Head of caudate nucleus (tissue), 42 donors: ENCODE measurements at places on chromosomes 5 and 9.

DNA sequence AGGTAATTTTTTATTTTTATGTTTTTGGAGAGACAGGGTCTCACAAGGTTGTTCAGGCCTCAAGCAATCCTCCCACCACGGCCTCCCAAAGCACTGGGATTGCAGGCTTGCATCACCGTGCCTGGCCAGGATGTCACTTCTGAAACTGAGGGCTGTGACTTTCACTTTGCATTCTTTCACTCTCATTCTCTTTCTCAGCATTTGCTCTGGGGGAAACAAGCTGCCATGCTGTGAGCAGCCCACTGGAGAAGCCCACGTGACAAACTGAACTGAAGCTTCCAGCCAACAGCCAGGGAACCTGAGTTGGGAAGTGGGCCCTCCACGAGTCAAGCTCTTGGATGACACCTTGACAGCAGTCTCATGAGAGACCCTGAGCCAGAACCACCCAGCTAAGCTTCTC lies 109.4 kb downstream of the C5orf15 start:
- DNase-seq, result no peak

- DNase-seq, result no peak
These were observed 9.7 kb downstream of the SCAI start for GRCh38 chr9:125133403-125134329.

- no peak for DNase-seq
These were observed 132.1 kb downstream of the CDH18 start for GRCh38 chr5:19855931-19856330.

GRCh38 chr9:14312719-14313377 lies 1.1 kb downstream of the NFIB start:
- peak; percentile 30 for DNase-seq

DNA sequence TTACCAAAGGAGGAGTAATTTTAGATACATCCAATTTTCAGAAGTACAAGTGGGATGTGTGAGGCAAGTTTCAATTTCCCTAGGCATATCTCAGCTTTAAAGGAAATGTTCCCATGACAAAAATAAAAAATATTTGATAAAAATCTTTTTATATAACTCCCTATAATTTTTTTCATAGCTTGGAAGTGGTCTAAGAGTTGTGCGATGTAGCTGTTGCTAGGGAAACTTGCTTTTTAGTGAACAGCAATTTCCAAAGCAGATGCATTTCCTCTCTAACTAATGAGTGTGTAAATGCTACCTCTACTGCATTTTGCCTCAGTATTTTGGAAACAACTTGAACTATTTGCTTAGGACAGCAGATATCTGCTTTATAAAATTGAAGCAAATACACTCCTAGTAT lies 39.6 kb downstream of the MACIR start:
- DNase-seq, result no peak

DNA sequence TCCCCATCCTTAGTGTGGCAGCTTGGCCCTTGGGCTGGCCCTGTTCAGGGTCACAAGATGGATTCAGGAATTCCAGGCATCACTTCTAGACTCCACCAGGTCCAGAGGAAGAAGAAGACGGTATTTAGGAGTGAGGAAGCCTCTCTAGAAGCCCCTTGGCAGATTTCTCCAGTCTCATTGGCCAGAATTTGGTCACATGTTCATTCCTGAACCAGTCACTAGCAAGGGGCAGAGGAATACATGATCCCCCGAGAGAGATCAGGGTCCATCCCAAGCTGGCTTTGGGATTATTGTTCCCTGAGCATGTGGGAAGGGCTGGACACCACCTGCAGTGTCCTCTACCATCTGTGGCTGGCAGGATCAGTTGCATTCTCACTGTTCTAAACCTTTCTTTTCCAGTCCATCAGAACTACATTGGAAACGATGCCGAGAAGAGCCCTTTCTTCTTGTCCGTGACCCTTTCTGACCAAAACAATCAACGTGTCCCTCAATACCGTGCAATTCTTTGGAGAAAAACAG lies 48.5 kb downstream of the GARNL3 start:
- no peak for DNase-seq

DNA sequence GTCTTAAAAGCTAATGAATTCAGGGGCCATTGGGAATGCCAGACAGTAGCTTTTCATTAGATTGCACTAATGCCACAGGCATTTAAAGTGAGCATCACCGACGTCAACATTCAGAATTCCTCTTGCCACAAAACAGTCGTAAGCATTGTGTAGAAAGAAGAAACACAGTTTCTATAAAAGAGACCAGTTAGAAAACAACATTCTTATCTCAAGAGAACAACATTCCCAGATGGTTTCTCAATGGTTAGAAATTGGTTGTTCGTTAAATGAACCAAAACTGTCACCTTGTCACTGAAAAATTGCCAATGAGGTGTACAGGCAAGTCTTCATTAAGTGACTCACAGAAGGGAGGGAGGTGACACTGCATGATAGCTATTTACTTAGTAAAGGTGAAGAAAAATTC lies 401.6 kb upstream of the PRR16 start:
- no peak for DNase-seq

DNA sequence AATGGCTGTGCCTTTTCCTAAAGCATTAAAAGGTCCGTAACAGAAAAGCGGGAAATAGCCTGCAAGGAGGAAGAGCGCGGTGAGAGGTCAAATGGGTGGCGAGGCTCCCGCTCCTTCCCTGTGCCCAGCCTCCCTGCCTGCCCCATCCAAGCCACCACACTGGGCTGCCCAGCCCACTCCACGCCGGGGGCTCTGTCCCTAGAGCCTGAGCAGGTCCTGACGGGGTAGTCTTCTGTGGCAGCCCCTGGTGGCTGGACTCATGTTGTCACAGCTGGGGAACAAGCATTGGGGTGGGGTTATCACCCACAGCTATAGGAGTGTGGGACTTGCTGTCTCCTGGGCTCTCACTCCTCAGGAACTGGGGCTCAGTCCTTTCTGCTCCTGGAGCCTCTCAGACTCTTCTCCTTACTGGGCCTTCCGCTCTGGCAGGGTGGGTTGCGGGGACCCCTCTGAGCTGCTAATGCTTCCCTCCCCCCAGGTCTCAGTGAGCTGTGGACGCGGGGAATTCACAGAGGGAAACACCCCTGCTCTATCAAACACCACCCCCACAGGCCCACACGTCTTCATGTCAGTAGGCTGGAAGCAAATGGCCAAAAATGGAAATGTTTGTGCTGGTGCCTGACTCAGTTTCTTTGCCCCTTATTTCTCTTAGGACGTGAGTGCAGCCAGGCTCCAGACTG lies 152.4 kb upstream of the PHYKPL start:
- no peak for DNase-seq

- no peak for DNase-seq
These were observed 53.6 kb downstream of the SEMA4D start for GRCh38 chr9:89444274-89444673.

DNA sequence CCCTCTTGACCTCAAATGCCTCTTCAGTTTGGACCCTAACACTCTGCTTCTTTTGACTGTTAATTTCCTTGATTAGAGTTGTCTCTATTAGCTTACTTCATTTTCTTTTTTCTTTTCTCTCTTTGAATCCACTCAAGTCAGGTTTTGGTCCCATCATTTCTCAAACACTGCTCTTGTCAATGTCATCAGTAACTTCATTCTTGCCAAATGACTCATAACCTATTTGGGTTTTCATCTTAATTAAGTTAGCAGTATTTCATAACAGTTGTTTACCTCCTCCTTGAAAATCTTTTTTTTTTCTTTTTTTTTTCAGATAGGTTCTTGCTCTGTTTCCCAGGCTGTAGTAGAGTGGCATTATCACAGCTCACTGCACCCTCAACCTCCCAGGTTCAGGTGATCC lies 119.6 kb downstream of the PARP8 start:
- DNase-seq, result no peak

GRCh38 chr5:110580625-110581024 lies 145.8 kb downstream of the TMEM232 start:
- DNase-seq, result no peak

GRCh38 chr9:110187126-110187525 lies 20.8 kb downstream of the C9orf152 start:
- DNase-seq, result no peak

DNA sequence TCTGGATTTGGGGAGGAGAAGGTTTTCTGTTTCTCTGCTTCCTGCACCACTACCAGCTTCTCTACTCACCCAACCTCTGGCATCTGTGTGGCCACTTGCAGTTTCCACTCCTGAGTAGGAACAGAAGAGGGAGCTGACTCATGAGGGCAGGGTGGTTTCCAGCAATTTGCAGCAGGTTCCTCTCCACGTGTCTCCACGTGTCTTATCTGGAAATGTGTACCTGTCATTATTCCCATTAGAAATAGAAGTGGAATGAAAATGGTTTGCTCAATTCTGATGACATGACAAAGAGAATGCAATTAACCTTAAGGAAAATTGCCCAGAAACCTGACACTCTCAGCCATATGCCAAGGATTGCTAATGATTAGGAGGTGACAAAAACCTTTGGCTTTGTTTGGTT lies 33.0 kb downstream of the EGFLAM start:
- no peak for DNase-seq

GRCh38 chr9:125579030-125579932 lies 127.7 kb downstream of the MAPKAP1 start:
- no peak for DNase-seq

- no peak for DNase-seq
These were observed 215.2 kb upstream of the SNX2 start for GRCh38 chr5:122559676-122560075.

DNA sequence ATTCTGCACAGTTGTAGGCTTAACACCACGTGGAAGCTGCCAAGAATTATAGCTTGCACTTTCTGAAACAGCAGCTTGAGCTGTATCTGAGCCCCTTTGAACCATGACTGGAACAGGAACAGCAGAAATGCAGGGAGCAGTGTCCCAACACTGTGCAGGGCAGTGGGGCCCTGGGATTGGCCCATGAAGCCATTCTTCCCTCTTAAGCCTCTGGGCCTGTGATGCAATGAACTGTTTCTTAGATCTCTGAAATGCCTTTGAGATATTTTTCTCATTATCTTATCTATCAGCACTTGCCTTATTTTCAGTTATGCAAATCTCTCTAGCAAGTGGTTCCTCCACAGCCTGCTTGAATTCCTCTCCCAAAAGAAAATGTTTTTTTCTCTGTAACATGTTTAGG lies 87.0 kb upstream of the MTAP start:
- DNase-seq, result no peak

GRCh38 chr5:14178671-14179211 lies 35.6 kb downstream of the TRIO start:
- DNase-seq, result no peak

DNA sequence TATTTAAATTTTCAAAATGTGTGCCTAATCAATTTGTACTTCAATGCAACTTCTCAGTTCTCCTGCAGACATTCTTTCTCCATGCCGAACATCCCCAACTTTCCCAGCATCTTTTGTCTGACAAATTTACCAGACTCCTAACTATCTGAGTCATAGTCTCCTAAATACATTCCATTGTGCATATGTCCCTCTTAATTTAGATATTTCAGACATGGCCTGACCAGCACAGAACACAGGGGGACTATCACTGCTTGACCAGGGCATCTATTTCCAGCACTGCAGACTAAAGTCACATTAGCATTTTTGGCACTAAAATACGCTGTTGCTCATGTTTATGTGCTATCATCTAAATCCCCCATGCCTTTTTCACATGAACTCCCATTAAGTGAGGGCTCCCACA lies 71.9 kb downstream of the ITGA1 start:
- DNase-seq, result no peak

DNA sequence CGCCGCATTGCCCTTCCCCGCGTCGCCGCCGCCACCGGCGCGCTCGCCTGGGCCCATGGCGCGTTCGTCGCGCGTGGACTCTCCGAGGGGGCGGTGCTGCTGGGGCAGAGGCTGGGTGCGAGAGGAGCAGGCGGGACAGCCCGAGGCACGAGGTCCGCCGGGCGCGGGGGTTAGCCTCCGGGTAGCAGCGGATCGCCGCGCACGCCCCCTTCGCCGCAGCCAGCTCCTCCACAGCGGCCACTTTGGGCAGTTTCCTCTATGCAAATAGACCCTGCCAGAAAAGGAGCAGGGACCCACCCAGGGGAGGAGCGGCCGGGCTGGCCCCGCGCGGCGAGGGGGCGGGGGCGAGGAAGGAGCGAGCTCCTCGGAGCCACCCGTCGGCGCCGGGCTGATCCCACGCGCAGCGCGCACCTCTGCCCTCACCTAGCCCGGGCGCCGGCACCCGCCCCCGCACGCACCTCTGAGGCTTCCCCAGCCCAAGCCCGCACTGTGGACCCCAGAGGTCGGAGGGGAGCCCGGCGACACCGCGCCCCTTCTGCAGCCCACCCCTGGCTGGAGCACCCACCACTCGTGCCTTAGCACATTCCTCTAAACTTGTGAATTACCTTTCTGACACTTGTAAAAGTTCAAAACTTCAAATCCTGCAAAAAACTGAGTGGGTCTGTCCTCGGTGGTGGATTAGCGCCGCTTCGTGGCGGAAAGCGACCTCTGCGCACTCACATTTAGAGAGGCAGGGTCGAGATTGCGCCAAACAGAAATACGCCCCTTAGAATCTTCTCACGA lies at the start of gene COL23A1:
TSS of gene COL23A1 (minus strand) at position 253 of the 783 bp plus-strand sequence.
- DNase-seq, result peak; percentile 49

GRCh38 chr9:14189146-14189545 lies 124.8 kb downstream of the NFIB start:
- no peak for DNase-seq

DNA sequence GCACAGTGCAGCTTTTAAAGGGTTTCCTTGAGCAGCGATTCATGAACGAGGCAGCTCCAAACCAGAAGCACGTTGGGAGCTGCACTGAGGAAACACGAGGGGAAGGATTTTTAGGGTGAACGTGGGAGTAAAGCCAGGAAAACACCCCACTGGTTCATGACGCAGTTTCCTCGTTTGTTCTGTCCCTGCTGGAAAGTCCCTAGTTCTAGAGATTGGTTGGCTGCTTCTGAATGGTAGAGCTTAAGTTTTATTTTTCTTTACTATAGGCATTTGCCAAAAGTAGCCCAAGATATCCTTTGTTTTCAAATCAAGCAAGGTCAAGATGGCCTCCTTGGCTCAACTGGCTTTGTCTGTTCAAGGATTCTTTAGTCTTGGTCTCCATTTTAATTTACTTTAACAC lies 116.5 kb upstream of the CACNA1B start:
- no peak for DNase-seq

- DNase-seq, result no peak
These were observed 25.0 kb upstream of the CCNH start for GRCh38 chr5:87437724-87438123.

GRCh38 chr5:96997265-96997859 lies 61.5 kb downstream of the LNPEP start:
- no peak for DNase-seq

DNA sequence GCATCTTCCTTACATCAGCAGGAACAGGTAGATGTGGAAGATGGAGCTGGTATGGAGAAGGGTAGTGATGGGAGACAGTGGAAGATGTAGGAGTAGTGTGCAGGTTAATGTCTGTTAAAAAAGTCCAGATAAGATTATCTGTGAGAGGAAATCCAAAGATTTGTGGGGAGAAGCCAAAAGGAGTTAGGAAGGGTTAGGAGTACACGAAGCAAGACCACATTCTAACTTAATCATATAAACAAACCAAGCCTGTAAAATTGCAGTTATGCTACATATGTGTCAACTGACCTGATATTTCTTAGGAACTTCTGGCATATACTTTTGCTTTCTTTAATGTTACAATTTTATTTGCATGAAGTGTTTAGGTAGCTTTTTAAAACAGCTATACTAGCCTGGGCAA lies 142.1 kb upstream of the DMRT1 start:
- no peak for DNase-seq
